Activated CD8-positive, alpha-beta memory T cell treated with anti-CD3 and anti-CD28 coated beads, Interleukin-2, amount 50 U/mL, for 48 hours (primary cell): ENCODE measurements at places on chromosomes 1 and 21.

DNA sequence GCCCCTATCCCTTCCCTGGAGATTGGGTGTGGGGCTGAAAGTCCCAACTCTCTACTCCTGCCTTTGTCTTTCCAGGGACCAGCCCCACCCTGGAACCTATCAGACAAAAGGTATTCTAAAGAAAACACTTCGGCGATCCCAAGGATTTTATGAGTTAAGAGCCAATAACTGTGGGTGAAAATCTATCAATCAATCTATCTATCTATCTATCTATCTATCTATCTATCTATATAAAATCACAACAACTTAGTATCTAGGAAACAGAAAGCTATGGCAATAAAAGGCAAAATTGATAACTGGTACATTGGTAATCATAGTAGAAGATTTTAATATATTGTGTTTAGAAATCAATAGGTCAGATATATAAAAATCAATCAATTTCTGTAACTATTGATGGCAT lies 22.9 kb downstream of the TRIM11 start:
- no peak for DNase-seq

GRCh38 chr1:205068001-205068400 lies 16.3 kb downstream of the TMEM81 start:
- no peak for DNase-seq

DNA sequence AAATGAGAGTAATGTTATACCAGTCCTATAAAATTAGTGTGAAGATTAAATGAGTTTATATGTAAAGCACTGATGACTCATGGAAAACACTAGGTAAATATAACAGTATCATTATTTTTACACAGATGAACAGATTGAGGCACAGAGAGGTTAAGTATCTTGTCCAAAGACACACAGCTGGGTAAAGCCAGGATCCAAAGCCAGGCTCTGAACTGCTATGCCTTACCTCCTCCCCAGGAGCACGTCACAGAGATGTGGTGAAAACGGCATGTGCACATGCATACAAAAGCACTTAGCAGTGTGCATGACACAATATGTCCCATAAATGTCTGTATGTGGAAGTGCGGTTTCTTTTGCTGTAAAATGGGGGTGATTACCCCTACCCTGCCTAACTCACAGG lies 56.9 kb downstream of the MAN1C1 start:
- no peak for DNase-seq

- peak; percentile 12 for DNase-seq
These were observed 18.1 kb upstream of the AVPR1B start for GRCh38 chr1:206135248-206135647.

GRCh38 chr1:150311762-150312161 lies 9.6 kb upstream of the PRPF3 start:
- no peak for DNase-seq
